Activated CD8-positive, alpha-beta memory T cell treated with anti-CD3 and anti-CD28 coated beads for 4 hours (primary cell): ENCODE measurements at places on chromosomes 2 and 18.

DNA sequence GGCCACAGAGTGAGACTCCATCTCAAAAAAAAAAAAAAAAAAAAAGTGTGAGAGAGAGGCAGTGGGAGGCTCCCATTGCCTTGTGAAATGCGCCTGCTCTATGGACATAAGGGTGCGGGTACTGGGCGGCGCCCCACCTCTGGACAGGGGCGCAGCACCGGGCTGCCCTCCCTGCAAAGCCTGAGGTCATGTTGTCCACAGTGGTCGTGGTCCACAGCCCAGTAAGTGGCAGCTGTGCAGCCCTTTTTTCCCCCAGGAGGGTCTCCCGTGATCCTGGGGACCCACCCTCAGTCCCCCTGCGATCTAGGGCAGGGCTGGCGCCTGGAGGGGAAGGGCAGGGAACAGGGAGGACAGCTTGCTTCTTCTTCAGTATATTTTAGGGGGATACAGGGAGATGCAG lies 37.8 kb downstream of the LPIN1 start:
- DNase-seq, result no peak

GRCh38 chr2:141570474-141571131 lies 560.2 kb downstream of the LRP1B start:
- no peak for DNase-seq

- no peak for DNase-seq
These were observed 46.6 kb downstream of the THUMPD2 start for GRCh38 chr2:39732482-39732881.

DNA sequence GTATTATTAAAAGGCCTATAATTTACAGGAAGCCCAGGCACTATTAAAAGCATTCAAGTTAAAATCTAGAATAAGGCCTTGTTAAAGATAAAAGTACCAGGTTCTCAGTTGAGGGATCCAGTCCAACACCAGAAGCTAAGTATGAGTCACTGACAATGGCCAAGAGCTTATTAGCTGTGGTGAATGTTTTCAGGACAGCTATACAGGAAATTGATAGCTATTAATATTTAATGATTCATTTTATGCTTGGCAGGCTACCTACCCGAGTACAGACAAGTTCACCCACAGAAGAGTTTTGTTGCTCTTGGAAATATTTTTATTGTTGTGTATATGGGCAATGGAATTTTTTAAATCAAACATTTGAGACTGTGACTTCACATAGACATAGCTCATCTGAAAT lies 729.6 kb upstream of the ZNF804A start:
- no peak for DNase-seq

- DNase-seq, result no peak
These were observed 25.9 kb downstream of the RAB12 start for GRCh38 chr18:8635087-8635486.

DNA sequence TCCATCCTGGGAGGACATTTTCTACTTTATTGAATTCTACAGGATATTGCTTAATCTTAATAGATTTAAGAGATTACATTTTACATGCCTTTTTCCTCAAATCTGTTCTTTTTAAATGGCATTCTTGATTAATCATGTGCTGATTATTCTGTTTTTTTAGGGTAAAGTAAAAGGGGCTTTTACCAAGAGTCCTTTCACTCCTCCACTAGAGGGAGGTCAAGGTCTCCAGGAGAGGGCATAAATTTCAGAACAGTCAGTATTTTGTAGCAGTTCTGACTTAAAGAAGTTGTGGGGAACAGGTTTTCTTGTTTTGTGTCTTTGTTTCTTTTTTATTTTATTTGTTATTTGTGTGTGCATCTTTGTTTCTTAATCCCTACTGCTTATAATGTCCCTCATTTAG lies 25.4 kb downstream of the WDR75 start:
- DNase-seq, result no peak

GRCh38 chr2:148042219-148042618 lies 21.3 kb downstream of the MBD5 start:
- no peak for DNase-seq

- DNase-seq, result no peak
These were observed 166.1 kb downstream of the PID1 start for GRCh38 chr2:229104974-229105387.

DNA sequence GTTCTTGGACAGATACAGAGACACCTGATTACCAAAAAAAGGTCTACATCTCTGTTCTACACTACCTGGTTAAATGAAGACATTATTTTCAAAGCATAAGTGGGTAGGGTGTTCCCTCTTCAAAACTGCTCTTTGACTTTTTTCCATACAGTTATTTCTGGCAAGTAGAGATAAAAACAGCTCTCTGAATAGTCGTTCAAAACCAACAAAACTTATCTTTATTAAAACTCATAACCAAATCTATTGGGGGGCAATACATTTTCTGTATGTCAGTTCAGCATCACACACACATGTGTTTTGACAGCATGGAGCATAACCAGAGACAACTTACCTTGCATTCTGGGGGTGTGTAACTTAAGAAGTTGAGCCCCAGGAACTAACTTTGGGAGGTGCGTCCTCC lies 149.0 kb upstream of the EPC2 start:
- no peak for DNase-seq

DNA sequence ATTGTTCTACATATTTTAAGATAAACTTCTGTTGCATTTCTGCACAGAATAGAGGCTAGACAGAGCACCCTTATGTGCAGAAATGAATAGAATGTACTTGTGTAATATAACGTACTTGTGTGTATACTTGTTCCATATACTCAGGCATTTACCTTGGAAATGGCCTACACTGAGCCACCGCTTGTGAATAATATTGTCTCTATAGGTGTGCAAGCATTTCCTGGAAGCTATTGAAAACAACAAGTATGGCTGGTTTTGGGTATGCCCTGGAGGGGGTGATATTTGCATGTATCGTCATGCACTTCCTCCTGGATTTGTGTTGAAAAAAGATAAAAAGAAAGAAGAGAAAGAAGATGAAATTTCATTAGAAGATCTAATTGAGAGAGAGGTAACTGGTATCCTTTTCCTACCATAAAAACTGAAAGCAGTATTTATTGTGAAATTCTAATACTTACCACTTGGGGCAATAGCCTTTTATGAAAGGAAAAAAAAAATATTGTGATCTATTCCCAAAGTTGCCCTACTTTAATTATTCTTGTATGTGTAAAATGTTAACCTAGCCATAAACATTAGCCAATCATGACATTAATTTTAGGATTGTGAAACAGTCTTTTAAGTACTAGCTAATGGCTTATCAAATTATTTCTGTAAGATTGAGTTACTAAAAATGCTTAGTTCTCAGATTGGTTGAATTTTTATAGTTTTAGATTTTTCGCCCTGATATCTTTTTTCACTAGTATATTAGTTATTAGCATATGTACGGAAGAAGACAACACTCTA lies 18.0 kb downstream of the ZC3H15 start:
- DNase-seq, result no peak

GRCh38 chr2:188134241-188134640 lies 157.4 kb upstream of the GULP1 start:
- no peak for DNase-seq

GRCh38 chr2:174492963-174493431 lies 6.2 kb upstream of the GPR155 start:
- peak; percentile 49 for DNase-seq

DNA sequence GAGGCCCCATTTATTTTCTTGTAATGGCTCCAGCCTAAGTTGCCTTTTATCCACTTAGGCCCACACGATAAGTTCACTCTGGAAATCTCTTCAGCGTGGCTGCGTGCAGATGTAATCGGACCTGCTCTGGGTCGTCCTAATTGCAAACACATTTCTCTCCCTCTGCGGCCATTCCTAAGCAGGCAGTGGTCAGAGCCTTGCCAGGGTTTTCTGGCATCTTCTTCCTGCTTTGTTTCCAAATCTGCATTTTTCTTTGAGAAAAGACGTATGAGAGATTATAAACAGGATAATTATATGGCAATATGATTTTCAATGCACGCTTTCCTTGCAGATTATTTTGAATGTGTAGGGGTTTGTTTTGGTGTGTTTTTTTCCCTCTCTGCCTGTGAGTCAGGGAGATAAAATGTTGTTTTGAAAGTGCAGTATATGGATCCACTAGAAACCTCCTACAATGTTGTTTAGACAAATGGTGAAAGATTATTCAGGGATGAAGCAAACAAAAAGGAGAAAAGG lies 239.4 kb upstream of the TANK start:
- no peak for DNase-seq

GRCh38 chr2:226893216-226893615 lies 57.4 kb downstream of the RHBDD1 start:
- DNase-seq, result no peak

GRCh38 chr2:132419235-132419634 lies 2.6 kb downstream of the GPR39 start:
- DNase-seq, result no peak

GRCh38 chr2:175111200-175111657 lies 56.8 kb downstream of the ATF2 start:
- DNase-seq, result no peak

- DNase-seq, result no peak
These were observed 3.0 kb downstream of the CNNM4 start for GRCh38 chr2:96763511-96764252.

DNA sequence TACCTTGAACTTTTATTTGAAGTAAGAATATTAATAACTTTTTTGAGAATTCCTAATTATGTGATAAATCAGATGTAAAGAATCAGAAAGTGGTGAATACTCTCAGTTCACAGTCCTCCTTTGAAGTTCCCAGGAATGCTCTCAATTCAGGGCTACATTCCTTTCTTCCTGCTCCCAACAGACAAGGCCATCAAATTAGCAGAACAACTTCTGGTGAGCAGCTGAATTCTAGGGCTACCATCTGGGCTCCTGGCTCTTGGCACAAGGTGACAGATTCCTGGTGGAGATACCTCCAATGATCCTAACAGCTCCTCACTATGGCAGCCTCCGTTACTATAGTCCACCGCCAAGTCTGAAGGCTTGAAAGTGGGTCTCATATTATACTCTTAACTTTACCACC lies 37.8 kb upstream of the OLA1 start:
- DNase-seq, result no peak

- no peak for DNase-seq
These were observed 256.4 kb upstream of the NETO1 start for GRCh38 chr18:73124175-73124574.

DNA sequence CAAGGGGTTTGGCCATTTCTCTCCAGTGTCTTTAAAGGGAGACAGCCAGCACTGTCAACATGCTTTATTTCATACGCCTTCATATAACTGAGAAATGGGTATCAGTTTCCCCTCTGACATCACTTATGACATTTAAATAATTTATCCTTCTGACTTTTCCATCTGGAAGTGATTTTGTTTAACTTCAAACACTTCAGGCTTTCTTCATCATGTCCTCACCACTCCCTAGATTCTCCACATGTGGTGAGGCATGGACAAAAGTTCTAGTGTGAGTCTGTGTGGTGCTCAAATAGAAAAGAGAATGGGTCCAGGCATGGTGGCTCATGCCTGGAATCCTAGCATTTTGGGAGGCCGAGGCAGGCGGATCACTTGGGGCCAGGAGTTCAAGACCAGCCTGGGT lies 158.6 kb downstream of the TXNL1 start:
- no peak for DNase-seq

DNA sequence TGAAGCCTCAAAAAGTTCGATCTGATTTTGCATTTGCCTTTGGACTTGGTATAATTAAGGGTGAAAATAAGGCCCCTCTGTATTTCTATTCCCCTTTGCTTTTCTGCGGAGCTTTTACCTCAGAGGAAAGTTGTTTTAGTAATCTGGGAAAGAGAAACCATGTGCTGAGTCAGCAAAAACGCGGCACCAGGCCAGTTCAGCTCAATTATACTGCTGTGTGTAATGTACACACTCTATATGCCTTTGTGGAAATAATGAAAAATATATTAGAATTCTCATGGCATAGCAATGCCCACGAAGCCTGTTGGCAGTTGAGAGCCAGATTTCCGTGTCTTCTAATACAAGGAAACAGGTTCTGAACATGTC lies 161.9 kb upstream of the SIX2 start:
- no peak for DNase-seq

DNA sequence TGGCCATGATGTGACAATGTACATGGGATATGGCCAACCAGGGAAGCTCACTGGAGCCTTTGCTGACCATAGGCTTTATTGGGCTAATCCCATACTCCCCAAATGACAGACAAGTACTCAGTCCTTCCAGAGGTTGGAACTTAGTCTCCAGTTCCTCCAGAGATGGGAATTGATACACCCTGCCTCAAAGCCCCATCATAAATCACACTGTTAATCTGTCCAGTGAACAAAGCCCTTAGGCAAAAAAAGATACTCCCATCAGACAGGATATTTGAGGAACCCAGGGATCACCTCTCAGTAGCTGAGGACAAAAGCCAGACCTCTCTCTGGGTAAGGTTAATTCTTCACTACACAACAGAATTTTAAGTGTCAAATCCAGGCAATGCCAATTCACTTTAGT lies 247.5 kb upstream of the CDH20 start:
- DNase-seq, result no peak

DNA sequence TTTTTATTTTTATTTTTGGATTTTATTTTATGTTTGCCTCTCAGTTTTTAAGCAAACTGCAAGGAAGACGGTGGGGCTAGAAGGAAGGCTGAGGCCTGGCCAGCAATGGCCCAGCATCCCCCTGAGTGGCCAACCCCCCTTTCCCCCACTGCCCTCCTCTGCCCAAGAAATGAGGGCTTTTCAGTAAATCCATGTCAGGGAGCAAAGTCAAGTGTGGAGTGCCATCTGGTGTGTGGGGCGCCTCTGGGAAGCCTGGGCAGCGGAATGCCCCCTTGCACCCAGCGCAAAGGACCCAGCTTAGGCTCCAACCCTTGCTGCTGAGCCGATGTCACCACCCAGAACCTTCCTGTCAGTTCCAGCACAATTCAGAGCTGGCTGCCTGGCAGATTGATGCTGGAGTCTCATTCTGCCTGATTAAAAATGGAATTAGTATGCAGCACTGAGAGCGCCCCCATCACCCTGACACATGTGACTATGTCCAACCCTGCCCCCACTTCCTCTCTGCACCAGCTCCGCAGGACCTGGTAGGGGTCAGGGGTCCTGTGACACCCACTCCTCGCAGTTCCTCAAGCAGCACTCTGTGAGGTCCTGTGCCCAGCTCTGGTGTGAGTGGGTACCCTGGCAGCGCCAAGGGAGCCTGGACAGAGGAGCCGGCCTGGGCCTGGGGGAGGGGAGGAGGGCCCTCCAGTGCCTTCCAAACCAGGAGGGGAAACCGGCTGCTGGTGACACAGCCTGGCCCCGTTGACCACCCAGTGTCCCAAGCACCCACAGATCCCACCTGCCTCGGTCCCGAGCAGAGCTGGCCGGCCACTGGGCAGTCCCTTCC lies 9.2 kb upstream of the ALPP start:
- DNase-seq, result no peak

GRCh38 chr2:25521665-25522387 lies 151.6 kb downstream of the DTNB start:
- no peak for DNase-seq

- no peak for DNase-seq
These were observed 22.0 kb downstream of the FAM178B start for GRCh38 chr2:96964221-96964905.

- no peak for DNase-seq
These were observed 251.6 kb upstream of the APCDD1 start for GRCh38 chr18:10202845-10203321.

- DNase-seq, result no peak
These were observed 26.7 kb downstream of the POLR1A start for GRCh38 chr2:86078774-86079545.
